Frontal cortex (tissue), 4 donors: ENCODE measurements at places on chromosomes 3 and 15. TPM values are rescaled to one million over a fixed set of nuclear protein-coding genes. Genes with fewer than 3 reads are reported as not detected.

DNA sequence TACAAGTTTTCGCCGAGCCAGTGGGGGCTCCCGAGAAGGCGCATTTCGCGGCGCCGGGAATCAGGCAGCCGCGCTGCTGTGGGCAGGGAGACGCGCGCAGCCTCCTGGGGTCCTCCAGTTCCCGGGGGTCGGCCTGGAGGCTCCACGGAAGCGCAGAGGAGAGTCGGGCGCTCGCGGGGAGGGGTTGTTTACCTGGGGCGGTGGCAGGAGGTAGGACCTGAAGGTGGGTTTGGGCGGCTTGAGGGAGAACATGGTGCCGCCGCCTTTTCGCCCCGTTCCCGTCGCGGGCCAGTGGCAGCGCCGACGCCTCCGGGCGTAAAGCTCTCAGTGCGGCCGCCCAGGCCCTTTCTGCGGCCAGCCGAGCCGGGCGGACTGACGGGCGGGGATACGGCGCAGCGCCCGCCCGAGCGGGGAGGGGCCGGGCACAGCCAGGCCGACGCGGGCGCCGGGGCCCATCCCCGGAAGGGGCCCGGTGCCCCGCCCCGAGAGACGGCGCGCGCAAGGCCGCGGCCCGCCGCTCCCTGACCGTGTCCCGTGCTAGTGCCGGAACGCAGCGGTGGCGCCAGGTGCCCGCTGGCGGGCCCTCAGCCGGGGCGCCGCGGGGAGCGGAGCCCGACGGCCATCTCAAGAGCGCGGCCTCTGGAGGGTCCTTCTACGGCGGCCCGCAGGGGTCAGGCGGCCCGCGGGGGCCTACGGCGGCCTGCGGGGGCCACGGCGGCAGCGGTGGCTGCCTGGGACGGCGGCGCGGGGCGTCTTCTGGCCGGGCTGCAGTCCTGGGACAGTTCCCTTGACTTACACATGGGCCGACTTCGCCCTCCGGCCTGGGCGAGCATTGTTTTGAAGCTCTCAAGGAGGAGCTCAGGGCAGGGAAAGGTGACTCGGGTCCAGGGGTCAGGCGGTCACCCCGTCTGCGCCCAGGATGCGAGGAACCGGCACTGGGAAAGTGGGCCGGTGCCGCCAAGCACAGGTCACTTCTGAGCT lies at the start of gene MTMR10:
TSS of gene MTMR10 (minus strand) at position 374 of the 981 bp plus-strand sequence. CDS start at position 252, 122 bp downstream.
- peak; percentile 89 for DNase-seq

DNA sequence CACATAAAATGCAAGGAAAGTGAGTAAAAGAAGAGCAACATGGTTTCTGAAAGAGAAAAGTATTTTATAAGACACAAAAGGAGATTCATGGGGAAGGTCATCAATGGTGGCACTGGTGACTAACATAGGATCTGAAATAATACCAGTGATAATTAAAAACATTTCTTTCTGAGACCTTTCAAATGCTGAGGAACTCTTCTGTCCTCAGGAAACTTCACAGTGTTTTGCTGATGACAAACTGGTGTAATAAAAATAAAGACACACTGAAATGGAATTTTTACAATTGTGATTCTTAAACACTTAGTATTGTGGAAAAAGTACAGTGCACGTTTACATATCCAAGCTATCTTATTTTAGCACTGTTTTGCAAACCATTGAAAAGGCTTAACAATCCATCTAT lies 80.4 kb upstream of the ZBTB20 start:
- DNase-seq = no peak

- DNase-seq = no peak
These were observed 80.9 kb downstream of the DUT start for GRCh38 chr15:48411971-48412591.

GRCh38 chr15:98976500-98976899 lies 31.1 kb downstream of the PGPEP1L start:
- no peak for DNase-seq

- DNase-seq = no peak
These were observed 361.5 kb upstream of the KCNH8 start for GRCh38 chr3:18786650-18787323.

ENTPD3 gene
- total RNA-seq = 3.3 TPM
